ENCODE measurements at places on chromosomes 16 and 17.

- DNase-seq, result no peak
Observed at GRCh38 chr17:68777856-68778694, 176.9 kb upstream of the FAM20A start.

DNA sequence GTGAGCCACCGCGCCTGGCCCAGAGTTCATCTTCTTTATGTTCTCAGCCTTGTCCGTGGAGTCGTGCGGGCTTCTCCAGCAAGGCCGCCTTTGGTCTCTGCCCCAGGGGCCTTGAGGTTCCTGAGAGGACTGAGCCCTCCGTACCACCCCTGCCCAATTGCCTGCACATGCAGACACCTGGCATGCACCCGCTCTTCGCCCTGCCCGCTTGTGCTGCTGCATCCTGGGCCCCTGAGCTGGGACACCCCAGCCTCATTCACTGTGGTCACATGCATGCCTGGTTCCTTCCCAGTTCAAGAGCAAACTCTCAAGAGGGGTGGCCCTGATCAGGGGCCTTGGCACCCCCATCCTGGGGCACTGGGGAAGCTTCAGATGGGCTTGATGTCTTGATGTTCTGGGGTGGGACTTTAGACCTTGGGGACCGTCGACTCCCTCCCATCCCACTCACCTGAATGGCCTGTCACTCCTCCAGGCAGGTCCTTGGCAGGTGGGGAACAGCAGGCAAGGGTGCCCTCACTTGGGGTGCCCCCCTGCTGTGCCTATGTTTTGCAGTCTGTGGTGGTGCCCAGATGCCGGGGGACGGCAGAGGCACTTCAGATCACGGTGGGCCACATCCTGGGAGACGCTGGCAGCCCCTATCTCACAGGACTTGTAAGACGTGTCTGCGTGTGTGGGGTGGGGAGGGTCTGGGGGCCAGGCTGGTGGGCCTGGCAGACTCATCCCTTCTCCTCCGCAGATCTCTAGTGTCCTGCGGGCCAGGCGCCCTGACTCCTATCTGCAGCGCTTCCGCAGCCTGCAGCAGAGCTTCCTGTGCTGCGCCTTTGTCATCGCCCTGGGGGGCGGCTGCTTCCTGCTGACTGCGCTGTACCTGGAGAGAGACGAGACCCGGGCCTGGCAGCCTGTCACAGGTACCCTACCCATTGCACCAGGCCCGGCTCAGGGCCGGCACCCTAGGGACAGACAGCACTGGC is 12.7 kb upstream of the SPNS2 start:
- DNase-seq, result no peak

DNA sequence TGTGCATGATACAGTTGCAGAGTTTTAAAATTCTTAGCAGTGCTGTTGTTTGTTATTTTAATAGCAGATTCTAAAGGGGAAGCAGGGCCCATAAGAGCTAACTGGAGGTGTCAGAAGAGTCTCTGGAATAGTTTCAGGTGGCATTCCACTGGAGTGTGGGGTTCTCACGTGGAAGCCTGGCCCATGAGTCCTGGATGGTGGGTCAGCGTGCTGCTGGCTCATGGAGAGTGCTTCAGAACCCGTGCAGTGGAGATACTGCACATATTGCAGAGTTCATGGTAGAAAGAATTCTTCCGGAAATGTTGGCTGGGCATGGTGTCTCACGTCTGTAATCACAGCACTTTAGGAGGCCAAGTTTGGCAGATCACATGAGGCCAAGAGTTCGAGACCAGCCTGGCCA is 43.9 kb downstream of the B9D1 start:
- no peak for DNase-seq

GRCh38 chr17:69064476-69064875 is 3.7 kb upstream of the ABCA9 start:
- DNase-seq, result no peak

- DNase-seq, result no peak
Observed at GRCh38 chr16:85812031-85812807, 12.7 kb downstream of the COX4I1 start.

DNA sequence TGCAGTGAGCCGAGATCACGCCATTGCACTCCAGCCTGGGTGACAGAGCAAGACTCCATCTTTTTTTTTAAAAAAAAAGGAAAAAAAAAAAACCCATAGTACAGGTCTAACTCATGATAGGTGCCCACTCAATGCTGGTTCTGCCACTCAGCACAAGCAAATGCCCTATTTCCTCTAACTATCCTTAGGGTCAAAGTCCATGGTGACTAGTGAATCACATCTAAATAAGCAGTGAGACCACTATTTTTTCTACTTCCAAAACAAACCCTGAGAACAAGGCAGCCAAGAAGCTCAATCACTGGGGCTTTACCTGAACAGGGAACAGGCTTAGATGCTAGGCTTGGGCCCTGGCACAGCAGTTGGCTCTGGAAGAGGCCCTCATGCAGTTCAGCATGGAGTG is 3.4 kb downstream of the BLTP2 start:
- DNase-seq, result no peak

DNA sequence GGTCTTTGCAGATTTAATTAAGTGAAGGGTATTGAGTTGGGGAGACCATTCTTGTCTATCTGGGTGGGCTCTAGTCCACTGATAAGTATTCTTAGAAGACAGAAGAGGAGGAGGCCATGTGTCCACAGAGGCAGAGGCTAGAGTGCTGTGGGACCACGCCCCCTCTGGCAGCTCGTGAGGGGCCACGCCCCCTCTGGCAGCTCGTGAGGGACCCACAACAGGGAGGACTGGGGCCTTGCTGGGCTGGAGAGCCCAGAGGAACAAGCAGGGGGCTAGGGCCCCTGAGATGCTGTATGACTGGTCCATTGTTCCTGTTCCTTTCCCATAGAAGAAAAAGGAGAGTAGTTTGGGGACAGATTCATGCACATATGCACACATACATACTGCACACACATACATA is 106.8 kb downstream of the METRNL start:
- no peak for DNase-seq

DNA sequence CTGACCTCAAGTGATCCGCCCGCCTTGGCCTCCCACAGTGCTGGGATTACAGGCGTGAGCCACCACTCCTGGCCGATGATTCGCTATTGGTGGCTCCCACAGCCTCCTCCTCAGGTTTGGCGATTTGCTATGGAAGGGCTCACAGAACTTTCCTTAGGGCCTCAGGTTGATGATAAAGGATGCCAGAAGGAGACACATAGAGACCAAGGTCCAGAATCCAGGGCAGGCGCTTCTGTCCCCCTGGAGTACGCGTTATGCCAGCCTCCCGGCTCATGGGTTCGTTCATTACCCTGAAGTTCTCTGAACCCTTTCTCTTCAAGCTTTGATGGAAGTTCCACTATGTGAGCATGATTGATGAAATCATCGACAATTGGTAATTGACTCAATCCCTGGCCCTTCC is 19.9 kb downstream of the LGALS3BP start:
- DNase-seq, result no peak

DNA sequence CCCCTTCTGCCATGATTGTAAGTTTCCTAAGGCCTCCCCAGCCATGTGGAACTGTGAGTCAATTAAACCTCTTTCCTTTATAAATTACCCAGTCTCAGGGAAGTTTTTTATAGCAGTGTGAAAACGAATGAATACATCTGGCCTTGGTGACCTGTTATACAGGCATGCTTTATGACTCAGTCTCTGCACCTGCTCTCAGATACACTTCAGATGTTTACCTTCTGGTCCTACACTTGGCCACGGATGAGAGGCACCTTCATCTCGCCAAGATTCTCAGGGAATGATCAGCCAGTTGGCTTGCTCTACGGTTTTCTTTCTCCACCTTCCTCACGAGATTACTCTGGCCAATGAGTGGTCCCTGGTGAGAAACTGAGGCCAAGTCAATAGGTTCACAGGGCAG is 304.7 kb downstream of the CA10 start:
- DNase-seq, result no peak

- no peak for DNase-seq
Observed at GRCh38 chr16:79998143-79998542, 397.6 kb upstream of the MAF start.

DNA sequence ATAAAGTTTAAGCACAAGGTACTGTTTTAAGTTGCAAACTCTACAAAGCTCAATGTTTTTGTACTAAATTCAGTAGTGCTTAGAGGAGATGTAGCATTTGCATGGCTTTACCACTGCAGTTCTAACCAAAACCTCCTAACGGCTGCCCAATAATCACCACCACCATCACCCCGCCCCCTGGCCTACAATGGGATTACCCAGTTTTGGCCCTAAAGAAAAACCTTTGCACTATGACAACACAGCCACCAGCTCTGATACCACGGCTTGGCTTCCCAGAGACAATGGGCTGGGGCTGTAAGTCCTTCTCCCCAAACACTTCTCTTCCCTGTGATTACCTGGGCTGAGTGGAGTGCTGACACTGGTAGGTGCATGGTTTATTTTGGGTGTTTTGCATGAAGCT is 58.4 kb upstream of the MTMR4 start:
- no peak for DNase-seq

DNA sequence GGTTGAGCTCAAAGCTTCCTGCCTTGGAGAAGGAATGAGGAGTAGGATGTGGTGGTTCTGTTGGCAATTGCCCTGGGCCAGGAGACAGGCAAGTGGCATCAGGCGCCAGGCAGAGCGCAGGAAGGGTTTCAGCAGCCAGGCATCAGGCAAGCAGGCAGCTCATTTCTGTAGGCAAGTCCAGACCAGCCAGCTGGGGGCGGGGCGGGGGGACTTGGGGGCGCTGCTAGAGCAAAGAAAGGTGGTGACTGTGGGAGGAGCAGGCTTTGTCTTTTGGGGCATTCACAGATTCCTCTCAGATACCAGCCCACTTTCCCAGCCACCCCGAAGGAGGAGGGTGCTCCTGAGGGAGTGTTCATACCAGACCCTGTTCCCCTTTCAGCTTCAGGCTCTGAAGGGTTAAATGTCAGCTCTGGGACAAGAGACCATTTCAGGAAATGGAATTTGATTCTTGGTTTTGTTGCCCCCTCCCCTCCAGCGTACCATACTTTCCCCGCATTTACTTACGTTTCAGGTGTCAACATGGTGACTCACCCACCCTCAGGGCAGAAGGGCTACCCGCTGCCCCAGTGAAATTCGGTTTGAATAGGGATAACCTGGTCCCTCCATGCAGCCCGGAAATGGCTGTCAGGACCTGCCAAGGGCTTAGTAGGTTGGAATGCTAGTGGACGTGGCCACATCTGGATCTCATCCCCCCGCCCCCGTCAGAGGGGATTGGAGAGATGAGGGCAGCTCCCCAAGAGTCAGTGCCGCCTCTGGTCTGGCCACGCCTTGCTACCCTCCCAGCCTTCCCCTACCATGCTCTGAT is 13.2 kb downstream of the NGFR start:
- DNase-seq, result no peak

DNA sequence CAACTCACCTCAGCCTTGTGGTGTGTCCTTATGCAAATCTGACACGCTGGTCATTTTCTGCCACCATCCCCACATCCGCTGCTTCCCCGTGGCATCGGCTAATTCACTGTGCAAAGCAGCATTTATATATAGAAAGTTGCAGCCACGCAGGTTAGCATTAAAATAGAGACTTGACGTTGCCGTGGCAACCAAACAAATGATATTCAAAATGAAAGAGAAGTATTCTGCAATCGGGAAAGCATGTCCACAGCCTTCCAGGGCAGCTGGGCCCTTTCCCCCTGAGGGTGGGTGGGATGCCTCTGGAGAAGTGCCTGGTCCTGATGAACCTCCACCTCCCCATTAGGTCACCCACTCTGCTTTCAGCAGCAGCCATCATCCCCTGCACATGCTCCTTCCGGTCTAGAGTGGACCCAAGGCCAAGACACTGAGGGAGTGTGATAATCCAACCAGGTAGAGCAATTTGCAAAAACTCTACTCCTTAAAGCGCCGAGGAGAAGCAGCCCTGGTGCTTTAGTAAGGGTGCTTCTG is 138.7 kb downstream of the GAS7 start:
- no peak for DNase-seq

DNA sequence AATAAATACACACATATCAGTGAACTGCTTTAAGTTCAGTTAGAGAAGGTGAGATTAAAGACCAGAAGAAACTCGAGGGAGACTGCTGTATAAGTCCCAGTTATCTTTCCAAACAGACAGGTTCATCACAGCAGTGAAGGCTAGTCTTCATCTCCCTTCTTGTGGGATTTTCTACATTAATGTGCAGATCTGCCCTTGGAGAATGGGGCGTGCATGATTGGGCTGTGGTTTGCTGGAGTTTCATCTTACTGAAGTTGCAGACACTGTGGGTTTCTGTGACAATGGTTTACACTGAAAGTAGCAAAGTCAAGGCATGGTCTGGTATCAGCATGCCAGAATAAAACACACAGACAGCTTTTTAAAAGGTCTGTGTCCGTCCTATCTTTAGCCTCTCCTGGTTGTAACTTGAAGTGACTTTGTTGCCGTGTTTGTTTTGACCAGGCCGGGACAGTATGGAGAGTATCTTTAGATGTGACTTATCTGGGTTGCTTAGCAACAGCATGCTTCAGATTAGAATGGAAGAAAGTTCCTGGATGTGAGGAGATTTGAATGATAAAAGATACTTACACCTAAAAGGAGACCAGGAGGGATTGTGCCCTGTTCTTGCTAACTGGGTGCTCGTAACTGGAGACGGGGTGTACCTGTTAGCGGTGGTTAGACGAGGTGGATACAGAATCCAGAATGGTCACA is 16.1 kb downstream of the NAA60 start:
- no peak for DNase-seq

GRCh38 chr16:46649588-46650253 is 28.5 kb upstream of the SHCBP1 start:
- no peak for DNase-seq

GRCh38 chr17:29982991-29983653 is 41.7 kb downstream of the EFCAB5 start:
- no peak for DNase-seq

DNA sequence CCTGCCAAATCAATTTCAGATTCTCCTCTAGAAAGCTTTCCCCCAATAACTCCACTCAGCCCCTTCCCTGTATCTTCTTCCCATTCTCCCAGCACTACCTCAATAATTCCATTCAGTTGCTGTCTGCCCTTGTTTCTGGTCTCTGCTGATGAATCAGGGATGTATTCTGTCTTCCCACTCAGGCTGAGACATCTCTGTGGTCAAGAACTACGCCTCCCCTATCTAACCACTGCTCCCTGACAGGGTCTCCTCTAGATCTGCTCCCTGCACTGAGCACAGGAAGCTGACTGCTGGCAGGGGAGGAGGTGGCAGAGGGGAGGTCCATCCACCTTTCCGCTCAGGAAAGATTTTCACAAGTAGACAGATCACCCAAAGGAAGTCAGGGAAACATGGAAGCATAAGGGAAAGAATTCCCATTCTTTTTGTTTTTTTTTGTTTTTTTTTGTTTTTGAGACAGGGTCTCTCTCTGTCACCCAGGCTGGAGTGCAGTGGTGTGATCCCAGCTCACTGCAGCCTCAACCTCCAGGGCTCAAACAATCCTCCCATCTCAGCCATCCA is 16.9 kb upstream of the SP2 start:
- DNase-seq, result no peak

- no peak for DNase-seq
Observed at GRCh38 chr16:87971933-87972332, 20.7 kb downstream of the BANP start.

All from SK-N-MC (cell line).